Upper lobe of right lung (tissue), 1 donor: ENCODE measurements at places on chromosomes 13 and 19. TPM values are rescaled to one million over a fixed set of nuclear protein-coding genes. Genes with fewer than 3 reads are reported as not detected.

ZNF738 gene
- 5.3 TPM for total RNA-seq

DNA sequence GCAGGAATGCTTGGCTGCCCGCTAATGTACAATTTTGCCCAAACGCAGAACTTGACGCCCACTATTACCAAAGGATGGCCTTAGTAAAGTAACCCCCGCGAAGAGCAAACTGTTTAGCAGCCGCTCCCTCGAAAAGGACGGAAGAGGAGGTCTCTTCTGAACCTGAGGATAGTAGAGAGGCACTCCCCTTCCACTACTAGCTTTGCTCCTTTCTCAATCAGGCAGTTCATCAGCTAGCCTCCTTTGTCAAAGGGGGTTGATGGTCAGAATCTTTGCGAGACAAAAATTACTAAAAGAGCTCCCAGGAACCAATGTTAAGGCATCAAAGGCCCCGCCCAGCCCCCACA lies 534 bp downstream of the CAB39L start:
- no peak for DNase-seq

CCDC106 gene
- total RNA-seq: 11.1 TPM

C19orf38 gene
- 7.4 TPM for total RNA-seq

EXOC3L2 gene
- total RNA-seq: 11.9 TPM

DNA sequence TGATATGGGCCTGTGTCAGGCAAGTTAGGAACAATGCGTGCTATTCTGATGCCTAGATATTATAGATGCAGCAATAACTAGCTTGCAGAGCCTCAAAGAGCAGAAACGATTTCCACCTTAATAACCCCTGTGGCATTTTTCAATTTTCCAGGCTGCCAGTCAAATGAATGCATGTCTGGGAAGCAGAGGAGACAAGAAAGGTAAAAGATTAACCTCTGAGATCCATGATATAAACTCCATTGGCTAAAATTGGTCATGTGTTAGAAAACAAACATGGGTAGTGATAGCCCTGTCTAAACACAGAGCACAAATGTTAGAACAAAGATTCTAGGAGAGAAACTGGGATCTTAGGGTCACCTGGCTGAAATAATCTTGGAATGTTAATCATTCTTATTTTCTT lies 811.1 kb downstream of the DIAPH3 start:
- DNase-seq: no peak

DNA sequence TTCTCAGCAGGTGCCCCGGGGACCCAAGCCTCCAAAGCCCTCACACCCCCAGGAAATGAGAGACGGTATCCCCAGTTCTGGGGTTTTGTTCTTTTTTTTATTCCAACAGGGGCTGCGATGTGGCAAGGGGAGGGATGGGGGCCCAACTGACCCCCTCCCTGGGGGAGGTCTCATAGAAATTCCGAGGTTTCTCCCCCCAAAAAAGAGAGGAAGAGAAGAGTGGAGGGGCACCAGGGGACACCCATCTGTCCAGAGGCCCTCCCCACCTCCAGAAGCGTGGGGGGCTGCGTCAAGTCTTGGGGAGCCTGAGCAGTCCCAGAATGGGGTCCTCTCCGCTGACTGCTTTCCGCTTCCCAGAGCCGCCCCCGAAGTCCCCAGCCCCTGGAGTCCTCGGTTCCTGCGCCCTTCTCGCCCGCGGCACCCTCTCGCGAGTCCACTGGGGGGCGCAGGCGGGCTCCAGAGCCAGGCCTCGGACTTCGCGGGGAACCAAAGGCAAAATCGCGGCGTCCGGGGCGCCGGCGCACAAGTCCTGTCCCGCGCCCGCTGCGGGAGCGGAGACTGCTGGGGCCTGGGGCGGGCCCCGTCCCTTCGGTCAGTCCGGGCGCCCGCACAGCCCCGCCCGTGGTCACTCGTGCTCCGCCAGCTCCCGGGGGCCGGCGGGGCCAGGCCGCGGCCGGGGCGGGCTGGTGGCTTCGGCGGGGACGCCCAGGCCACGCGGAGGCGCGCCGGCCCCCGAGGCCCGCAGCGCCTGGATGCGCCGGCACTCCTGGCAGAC lies 4.4 kb upstream of the ATP1A3 start:
- no peak for DNase-seq

DNA sequence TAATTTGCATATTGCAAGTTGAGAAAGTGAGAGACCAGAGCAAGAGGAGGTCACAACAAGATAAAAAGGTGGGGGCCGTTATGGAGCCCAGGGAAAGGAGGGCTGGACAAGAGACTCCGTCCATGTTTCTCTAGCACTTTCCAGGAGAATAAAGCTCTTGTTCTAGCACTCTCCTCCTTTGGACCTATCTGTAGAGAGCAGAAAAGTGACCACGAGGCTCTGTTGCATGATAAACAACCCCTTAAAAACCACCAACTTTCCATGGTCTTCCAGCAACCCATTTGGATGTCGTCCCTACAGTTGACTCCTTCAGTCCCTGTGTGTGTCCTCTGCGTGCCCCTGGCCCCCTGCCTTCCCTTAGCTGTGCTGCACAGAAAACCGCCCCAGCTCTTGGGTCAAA lies 4.1 kb upstream of the ARL11 start:
- DNase-seq: no peak

PRX gene
- total RNA-seq: 36.2 TPM

GRCh38 chr19:44698492-44699201 lies at the start of gene CEACAM16:
Gene CEACAM16 (plus strand): TSS chr19:44699151. CDS start chr19:44701457, 2,306 bp downstream.
- no peak for DNase-seq

GPC6 gene
- total RNA-seq: 8.4 TPM

GPR12 gene
- not detected for total RNA-seq

DNA sequence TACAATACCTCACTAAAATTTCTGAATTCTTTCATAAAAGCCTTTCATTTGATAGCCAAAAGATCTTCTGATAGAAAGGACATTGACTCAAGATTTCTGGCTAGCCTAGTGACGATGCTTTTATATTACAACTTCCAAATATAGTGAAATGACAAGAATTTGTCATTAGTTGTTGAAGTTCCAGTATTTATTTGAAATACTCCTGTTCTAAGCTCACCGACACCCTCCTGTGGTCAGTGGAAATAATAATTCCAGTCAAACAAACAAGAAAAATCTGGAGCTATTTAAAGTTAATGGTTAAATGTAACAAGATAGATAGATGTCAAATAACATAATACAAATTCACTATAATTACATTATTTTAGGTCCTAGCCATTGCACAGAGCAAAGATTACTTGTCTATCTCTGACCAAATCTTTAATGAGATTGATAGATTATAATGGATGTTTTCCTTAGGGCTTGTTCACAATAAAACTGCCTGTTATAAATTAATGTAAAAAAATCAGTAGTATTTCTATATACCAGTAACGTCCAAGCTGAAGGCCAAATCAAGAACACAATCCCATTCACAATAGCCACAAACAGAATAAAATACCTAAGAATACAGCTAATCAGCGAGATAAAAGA lies 195.5 kb downstream of the RGCC start:
- DNase-seq: no peak

- DNase-seq: no peak
Observed at GRCh38 chr13:102651392-102651791, 43.5 kb downstream of the METTL21C start.

PABPC3 gene
- total RNA-seq: 0.12 TPM

DNA sequence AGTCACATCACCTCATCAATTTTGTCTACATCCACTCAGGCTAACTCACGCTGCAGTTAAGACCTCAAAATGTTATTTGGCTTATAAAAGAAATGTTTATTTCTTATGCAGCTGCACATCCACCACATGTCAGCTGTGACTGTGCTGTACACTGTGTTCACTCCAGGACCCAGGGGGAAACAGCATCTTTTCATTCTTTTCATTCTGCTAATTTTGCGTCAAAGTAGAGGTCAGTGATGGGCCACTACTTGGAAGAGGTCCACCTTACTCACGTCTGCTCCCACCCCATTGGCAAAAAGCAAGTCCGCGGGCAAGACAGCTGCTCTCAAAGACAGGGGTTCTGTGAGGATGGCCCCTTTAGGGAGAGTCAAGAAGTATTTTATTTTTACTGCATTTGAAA lies 4.5 kb upstream of the DCT start:
- DNase-seq: no peak

DNA sequence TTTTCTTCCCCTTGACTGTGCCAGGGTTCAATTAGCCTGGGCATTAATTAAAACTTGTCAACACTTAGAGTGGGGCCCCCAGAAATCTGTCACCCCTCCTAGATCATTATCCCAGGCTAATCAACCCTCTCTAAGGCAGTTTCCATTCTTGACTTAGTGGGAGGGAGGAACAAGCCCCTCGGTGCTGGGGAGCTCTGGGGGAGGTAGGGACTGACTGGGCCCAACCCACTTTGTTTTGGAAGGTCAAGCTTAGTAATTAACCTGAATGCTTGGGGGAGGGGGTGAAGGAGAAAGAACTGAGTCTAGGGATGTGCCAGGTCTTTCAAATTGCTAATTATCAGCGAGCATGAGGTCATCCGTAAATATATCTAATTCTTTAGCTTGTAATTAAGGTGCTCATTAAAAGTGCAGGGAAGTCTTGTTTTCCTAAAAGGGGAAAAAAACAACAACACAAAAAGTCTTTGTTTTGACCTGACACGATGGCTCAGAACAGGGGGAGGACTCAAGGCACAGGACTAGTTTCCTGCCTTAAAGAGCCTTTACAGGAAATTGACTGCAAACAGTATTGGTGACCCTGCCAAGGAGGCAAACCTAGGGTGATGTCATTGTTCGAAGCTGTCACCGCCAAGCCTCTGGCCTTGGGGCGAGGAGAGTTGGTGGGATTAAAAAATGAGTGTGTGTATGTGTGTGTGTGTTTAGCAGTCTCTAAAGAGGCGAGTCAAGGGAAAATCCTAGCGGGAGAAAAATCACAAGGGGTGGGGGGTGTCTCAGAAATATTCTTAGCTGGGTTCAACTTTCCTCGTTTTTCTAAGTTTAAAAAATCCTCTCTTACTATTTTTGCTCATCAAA lies 19.4 kb downstream of the ACTN4 start:
- DNase-seq: no peak

DNA sequence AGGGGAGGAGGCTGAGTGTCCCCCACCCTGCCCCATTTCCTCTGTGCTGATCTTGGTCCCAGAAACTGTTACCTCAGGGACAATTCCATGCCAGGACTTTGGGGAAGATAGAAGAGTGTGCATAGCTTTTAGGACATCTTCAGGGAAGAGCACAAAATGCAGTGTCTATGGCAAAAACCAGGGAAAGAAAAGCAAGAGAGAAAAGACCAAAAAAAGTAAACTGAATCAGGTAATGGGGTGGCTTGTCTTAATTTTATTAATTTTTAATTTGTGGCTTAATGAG lies 109.4 kb downstream of the NDFIP2 start:
- no peak for DNase-seq
